ENCODE measurements at places on chromosomes 2 and 18. TPM values are rescaled to one million over a fixed set of nuclear protein-coding genes. Genes with fewer than 3 reads are reported as not detected.

The SCG2 gene
- polyA plus RNA-seq = not detected

The SLC4A3 gene
- polyA plus RNA-seq = not detected

The OTOF gene
- 0.51 TPM for polyA plus RNA-seq

The EGR4 gene
- not detected for polyA plus RNA-seq

The ZNF892 gene
- polyA plus RNA-seq = 0.73 TPM

The DNAJC5G gene
- polyA plus RNA-seq = not detected

The SPHKAP gene
- polyA plus RNA-seq = not detected

The ZNF519 gene
- polyA plus RNA-seq = 1.7 TPM

The IL1R1 gene
- 2.6 TPM for polyA plus RNA-seq

The FANCL gene
- 2.5 TPM for polyA plus RNA-seq

The ELOA2 gene
- polyA plus RNA-seq = not detected

The MRPL19 gene
- 25.0 TPM for polyA plus RNA-seq

The MYOM1 gene
- 0.95 TPM for polyA plus RNA-seq

The ANTXR1 gene
- not detected for polyA plus RNA-seq

The ASTL gene
- polyA plus RNA-seq = not detected

The CAPN14 gene
- polyA plus RNA-seq = not detected

The ATG9A gene
- 43.5 TPM for polyA plus RNA-seq

The SP100 gene
- 68.1 TPM for polyA plus RNA-seq

The STPG4 gene
- 0.24 TPM for polyA plus RNA-seq

The MAB21L4 gene
- polyA plus RNA-seq = not detected

The AGXT gene
- not detected for polyA plus RNA-seq

The CEBPZ gene
- polyA plus RNA-seq = 11.2 TPM

The TMEM247 gene
- not detected for polyA plus RNA-seq

The FLACC1 gene
- polyA plus RNA-seq = 0.45 TPM

The PIKFYVE gene
- 5.1 TPM for polyA plus RNA-seq

The CYP26B1 gene
- not detected for polyA plus RNA-seq

The ZNF385B gene
- polyA plus RNA-seq = not detected

The RAPGEF4 gene
- polyA plus RNA-seq = not detected

The EVA1A gene
- polyA plus RNA-seq = not detected

The SERPINB11 gene
- not detected for polyA plus RNA-seq

The COBLL1 gene
- polyA plus RNA-seq = 0.18 TPM

The SERPINB5 gene
- not detected for polyA plus RNA-seq

The ANKRD44 gene
- 55.7 TPM for polyA plus RNA-seq

The MYO3B gene
- not detected for polyA plus RNA-seq

The BIN1 gene
- polyA plus RNA-seq = 3.4 TPM

The PAX8 gene
- polyA plus RNA-seq = 0.59 TPM

The PDE11A gene
- polyA plus RNA-seq = not detected

The IL1R2 gene
- 12.0 TPM for polyA plus RNA-seq

The CHRNG gene
- not detected for polyA plus RNA-seq

The WBP1 gene
- 31.0 TPM for polyA plus RNA-seq

The PROC gene
- polyA plus RNA-seq = not detected

The LRRC30 gene
- not detected for polyA plus RNA-seq

The CHST9 gene
- polyA plus RNA-seq = not detected

The POTEJ gene
- not detected for polyA plus RNA-seq

The SPATA3 gene
- polyA plus RNA-seq = not detected

The SEC11C gene
- 98.4 TPM for polyA plus RNA-seq
